ENCODE measurements at places on chromosomes 5 and 9.

GRCh38 chr9:133468777-133469421 lies 9.1 kb downstream of the CACFD1 start:
- no peak for DNase-seq

- DNase-seq: no peak
These were observed 219.4 kb downstream of the MSX2 start for GRCh38 chr5:174943785-174944184.

GRCh38 chr9:134802216-134802795 lies 78.3 kb upstream of the FCN2 start:
- no peak for DNase-seq

DNA sequence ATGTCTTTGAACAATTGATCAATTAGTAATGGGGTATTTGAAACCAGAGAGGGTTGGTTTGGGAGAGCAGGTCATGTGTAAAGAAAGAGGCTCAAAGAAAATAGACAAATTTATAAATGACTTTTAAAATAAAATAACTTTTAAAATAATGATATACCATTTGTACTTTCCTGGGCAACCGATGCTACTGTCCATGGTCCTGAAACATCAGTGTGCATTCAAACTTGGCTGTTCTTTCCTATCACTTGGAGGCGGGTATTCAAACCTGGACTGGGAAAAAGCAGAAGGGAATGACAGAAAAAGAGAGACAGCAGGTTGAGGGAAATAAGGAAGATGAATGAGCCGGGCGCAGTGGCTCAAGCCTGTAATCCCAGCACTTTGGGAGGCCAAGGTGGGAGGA lies 1446.4 kb upstream of the WWC1 start:
- no peak for DNase-seq

- DNase-seq: no peak
These were observed 50.2 kb upstream of the ZNF366 start for GRCh38 chr5:72557167-72558045.

GRCh38 chr9:18371621-18372020 lies 102.3 kb upstream of the ADAMTSL1 start:
- DNase-seq: no peak

DNA sequence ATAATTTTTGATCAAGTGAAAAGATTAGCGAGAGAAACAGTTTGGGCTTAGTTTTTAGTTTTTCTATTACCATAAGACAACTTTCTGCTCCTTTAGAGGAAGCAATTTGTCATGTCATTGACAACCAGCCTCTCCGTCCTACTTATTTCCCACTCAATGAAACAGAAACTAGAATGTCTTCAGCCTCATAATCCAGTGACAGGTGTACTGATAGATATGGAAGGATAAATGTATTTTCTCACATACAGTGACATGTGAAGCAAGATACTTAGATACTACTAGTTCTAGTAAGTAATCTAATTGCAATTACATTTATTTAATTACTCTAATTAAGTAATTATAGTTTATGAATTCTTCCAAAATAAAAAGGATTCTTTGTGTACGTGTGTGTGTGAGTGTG lies 429.7 kb downstream of the CDH10 start:
- no peak for DNase-seq

DNA sequence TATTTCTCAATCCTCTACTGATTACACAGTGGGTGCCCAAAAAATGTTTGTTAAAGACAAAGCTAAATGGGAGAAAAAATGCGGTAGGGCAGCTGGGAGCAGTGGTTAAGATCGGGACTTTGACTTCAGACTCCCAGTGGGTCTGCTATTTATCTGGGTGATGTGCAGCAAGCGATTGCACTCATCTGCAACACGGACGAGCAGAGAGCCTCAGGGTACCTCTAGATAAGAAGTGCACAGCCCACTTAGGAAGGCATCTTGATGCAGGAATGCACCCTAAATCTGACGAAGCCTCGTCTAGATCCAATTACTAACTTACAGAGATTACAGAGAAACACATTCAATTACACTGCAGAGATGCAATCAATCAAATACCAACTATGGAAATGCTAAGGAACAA lies 4.0 kb downstream of the MAPK9 start:
- DNase-seq: no peak

DNA sequence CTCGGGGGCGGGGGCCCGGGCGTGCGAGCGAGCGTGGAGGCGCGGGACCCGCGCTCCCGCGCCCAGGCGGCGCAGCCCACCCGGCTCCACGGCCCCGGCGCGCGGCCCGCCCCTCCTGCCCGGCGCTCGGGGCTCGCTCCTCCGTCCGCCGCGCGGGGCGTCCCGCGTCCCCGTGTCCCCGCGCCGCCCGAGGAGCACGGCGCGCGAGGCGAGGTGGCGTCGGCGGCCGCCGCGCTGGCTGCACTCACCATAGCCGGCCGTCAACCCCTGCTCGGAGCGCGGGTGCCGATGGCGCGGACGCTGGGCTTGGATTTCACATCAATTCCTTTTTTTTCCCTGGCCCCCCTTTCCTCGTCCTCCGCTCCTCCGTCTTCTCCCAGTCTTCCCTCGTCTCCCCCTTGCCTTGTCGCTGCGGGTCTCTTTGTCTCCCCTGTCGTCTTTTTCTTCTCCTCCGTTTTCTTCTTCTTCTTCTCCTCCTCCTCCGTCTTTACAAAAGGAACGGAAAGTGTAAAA lies 494 bp downstream of the PTCH1 start:
- no peak for DNase-seq

DNA sequence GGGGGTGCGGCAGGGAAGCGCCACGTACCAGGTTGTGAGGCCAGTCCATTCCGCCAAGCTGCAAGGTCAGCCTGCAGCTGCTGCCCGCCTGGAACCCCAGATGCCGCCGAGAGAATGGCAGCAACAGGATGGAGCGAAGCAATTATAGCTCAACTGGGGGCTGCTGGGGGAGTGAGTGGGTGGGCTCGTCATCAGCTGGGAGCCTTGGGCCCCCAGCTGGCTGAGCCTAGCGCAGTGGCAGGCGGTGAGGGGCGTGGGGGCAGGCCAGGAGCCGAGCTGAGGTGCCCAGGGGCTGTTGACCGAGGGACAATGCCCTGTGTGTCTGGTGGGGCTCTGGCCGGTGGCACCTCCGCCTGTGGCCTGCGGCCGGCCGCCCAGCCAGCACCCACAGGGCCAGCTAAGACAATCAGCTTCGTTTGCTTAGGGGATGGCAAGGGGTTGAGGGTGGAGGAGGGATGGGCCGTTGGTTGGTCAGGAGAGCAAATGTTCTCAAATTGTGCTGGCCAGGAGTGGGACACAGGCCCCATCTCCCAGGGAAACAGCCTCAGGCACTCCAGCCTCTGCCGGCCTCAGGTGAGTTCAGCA lies at the start of gene IL17B:
IL17B (minus strand) TSS at position 116 of the 585 bp plus-strand sequence; CDS start at position 49, 67 bp downstream.
- no peak for DNase-seq

DNA sequence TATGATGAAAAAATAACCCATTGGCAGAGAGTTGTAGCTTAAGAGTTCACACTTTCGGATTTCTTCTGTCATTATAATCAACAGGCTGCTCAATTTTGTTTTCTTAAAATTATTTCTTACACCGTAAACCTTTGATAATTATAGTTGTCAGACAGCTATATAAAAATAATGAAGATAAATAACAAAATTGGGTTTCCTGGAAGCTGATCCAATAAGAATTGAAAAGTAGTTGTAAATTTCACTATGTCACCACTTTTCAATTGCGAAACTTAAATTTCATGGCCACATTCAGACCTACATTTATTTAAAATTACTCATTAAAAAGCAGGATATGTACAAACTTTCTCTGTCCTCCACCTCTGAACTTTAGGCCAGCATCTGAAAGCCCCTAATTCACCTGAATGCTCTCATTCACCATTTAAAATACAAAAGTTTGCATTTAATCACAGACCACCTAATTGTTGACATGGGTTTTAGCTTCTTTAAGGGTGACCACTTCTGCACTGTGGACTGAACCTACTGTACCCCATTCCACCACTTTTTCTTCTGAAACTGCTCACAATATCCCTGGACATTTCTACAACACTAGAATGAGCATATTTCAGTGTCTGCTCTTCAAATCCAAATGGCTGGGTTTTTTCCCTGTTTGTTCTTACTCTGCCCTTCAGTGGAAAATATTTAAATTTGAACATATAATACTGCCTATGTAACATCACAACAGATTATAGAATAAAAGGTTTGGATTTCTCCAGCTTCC lies 680 bp downstream of the SELENOP start:
- DNase-seq: no peak

GRCh38 chr5:131610198-131611063 lies 24.6 kb downstream of the RAPGEF6 start:
- no peak for DNase-seq

GRCh38 chr9:74963056-74963455 lies 10.3 kb upstream of the C9orf40 start:
- DNase-seq: no peak

All from stimulated activated CD8-positive, alpha-beta memory T cell treated with anti-CD3 and anti-CD28 coated beads, Interleukin-15, amount 100 ng/mL, for 48 hours (primary cell).